ENCODE measurements at places on chromosomes 3 and 15.

- peak; percentile 100 for DNase-seq
Observed at GRCh38 chr15:62606376-62607113, 436.0 kb upstream of the TPM1 start.

- DNase-seq: peak; percentile 89
Observed at GRCh38 chr15:32669896-32670611, 28.5 kb downstream of the SCG5 start.

DNA sequence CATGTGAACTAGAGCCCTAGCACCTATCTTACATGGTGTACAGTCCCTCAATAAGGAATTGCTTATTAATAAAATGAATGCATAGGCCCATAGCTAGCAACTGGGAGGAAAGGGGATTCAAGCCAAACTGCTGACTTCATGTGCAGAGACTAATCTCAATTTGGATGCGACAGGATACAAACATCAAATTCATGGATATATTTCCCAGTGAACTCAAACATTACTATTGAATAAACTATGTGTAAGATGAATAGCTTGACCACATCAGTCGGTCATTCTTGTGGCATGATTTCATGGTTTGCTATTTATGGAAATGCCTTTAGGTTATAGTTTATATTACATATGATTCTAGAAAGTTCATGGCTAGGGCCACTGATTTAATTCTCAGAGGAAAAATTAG lies 268.6 kb upstream of the SLITRK3 start:
- DNase-seq: peak; percentile 92

GRCh38 chr3:54131890-54132289 lies 9.5 kb downstream of the CACNA2D3 start:
- DNase-seq: no peak

- no peak for DNase-seq
Observed at GRCh38 chr3:103825586-103825985, 1390.8 kb downstream of the ZPLD1 start.

- peak; percentile 46 for DNase-seq
Observed at GRCh38 chr3:157387708-157388435, 48.8 kb upstream of the PTX3 start.

Measured in fibroblast of skin of right biceps (primary cell).